NCI-H2081 (cell line): ENCODE measurements at places on chromosomes 13 and 19.

- DNase-seq = no peak
Observed at GRCh38 chr19:13938301-13939064, at the start of gene PODNL1. PODNL1 (minus strand) TSS chr19:13938417; CDS start chr19:13938181, 236 bp downstream.

DNA sequence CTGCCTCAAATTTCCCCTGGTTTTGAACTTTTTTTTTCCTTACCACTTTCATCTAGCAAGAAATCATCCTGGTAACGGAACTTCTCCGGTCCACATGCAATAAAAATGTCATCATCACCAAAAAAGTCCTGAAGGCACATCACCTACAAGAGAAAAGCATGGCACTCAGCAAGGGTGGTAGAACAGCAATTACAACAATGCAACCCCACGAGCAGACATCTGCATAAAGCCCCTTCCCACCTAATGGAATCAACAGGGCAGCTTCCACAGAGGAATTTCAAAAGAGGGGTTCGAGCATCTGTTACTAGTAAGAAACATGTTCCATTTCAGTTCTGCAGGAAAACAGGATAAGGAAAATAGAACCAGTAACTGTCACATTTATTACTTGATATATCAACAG is 183.9 kb downstream of the DCLK1 start:
- DNase-seq = no peak

- DNase-seq = no peak
Observed at GRCh38 chr13:51322826-51323225, 16.7 kb upstream of the SERPINE3 start.

DNA sequence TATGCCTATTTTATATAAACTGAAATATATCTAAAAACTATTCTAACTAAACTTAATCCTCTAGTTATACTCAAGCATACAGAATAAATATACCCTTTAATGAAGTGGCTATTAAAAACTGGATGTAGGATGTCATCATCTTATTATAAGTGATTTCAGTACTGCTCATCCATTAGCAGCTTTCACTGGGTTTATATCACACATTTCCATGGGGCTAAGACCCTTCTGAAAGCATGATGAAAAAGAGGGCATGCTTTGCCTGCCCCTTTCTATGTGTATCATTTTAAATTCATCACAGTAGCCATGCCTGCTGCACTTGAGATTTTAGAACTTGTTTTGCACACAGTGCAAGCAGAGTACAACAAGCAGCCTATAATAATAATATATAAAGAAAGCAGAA is 477.5 kb downstream of the SLITRK6 start:
- DNase-seq = no peak

DNA sequence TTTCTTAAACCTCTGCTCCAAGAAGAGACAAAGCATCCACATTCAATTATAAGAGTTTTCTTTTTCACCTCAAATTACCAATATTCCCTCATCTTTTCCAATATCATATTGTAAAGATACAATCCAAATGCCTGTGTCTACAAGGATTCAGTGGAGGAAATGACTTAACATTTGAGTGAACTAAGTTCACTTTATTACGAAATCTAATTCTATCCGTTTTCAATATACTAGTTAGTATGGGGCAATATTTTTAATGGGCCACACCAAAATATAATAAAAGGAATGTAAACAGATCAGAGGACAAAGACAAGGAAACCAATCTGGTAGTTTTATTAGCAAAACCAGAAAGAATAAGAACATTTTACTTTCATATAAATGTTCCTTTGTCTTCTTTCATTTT is 136.0 kb downstream of the DCLK1 start:
- DNase-seq = no peak

DNA sequence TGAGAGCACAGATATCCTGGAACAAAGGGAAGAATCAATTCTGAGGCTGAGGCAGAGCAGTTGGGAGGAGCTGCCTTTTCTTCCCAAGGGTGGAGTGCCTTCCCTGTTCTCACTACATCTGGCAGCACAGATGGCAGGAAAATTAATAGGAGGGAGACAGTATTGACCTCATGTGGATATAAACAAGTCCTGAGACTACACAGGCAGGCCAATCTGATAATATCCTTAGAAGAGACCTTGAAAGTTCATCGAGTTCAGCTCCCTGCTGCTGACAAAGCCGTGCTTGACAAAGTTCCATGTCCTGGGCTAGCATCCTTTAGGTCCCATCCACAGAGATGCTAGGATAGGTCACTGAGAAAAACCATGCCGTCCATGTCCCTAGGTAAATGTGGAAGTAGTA is 1451.5 kb downstream of the EFNB2 start:
- no peak for DNase-seq

DNA sequence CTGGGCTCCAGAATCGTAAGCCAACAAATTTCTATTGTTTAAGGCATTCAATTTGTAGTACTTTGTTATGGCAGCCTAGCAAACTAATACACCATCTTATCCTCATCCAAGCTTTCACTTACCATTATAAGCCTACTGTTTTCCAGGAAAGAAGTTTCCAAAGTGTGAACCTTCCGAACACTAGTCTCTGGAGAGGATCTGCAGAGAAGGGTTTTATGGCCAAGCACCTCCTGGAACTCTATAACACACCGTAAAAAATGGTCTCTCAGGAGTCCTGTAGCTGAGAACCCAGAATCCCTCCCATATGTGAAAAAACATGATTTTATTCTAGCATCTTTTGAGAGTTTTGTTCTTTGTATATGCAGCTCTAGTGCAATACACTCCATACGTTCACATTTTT is 142.1 kb downstream of the POSTN start:
- DNase-seq = no peak

DNA sequence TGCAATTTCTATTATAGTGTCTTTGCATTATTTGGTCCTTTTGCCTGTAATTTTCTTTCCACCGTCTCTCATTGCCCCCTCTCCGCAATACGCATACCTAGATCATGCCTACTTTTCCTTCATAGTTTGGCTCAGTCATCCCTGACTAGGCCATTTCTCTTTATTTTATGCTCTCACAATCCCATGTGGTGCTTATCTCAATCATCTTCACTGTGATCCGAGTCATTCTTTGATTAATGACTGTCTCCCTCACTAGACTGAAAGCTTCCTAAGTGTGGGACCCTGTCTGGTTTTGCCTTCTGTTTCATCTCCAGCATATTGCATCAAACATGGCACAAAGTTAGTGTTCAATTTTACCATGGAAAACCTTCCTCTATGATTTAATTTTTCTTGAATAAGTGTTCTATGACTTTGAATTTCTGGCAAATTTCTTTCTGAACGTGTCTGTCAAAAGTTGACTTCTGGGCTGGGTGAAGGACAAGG is 43.7 kb upstream of the OLFM4 start:
- DNase-seq = no peak

DNA sequence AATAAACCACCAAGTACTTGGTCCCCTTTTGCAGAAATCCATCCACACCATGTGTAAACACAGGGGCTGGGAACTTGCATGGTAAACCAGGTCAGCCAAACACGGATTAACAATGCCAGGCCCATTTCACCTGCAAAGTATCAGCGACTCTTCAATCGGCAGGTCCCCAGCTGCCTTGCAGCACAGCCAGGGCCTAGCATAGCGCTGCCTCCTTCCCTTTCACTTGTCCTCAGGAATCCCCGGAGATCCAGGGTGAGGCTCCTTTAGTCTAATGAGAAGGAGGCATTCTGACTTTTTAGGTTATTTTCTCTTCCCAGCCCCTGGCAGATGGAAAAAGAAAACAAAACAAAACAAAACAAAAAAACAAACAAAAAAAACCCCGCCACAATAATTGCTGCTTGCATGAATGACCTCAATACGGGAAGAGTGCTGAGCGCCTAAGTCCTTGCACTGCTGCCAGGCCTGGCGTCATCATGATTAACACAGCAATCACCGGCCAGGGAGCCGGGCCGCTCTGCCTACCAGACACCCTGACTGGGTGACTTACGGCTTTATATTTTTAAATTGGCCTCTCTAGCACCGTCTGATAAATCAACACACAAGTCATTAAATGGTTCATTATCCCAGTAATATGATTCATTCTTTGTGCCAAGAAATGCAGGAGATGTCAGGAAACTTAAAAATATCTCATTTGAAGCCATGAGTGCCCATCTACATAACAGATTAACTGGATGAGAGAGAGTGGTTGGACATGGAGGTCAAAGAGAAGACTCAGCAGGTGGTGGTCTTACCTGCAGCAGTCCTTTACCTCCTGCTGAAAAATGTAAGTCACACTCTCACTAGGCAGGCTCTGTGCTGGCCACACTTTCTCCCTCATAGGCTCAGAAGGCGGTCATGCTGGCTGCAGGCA is 692.7 kb downstream of the UQCRFS1 start:
- no peak for DNase-seq

DNA sequence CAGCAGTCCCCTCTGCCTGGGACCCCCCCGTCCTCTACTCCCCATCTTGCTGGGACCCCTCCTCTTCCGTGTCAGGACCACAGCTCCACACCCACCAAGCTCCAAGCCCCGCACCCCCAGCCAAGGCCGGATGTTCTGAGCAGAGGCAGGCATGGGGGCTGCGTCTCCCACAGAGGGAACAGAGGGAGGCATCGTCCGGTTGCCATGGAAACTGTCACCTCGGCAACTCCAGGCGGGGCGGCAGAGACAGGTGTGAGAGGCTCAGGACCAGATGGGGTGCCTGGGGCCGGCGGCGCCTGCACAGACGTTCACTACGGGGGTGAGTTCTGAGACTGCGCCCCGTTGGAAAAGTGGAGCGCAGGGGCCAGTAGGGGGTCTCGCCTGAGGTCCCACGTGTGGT is 5.4 kb downstream of the RNU6-9 start:
- DNase-seq = peak; percentile 48

GRCh38 chr13:34011552-34012085 is 193.7 kb downstream of the RFC3 start:
- peak; percentile 36 for DNase-seq
